Esophagus mucosa (tissue), 1 donor: ENCODE measurements at places on chromosomes 6 and 20. TPM values are rescaled to one million over a fixed set of nuclear protein-coding genes. Genes with fewer than 3 reads are reported as not detected.

Gene GJA10
- not detected for total RNA-seq

GRCh38 chr6:144617191-144617590 lies 332.1 kb downstream of the UTRN start:
- ATAC-seq, result no peak

Gene SMLR1
- total RNA-seq, result not detected

Gene MYLK4
- total RNA-seq, result 0.84 TPM

Gene SLC17A2
- not detected for total RNA-seq

DNA sequence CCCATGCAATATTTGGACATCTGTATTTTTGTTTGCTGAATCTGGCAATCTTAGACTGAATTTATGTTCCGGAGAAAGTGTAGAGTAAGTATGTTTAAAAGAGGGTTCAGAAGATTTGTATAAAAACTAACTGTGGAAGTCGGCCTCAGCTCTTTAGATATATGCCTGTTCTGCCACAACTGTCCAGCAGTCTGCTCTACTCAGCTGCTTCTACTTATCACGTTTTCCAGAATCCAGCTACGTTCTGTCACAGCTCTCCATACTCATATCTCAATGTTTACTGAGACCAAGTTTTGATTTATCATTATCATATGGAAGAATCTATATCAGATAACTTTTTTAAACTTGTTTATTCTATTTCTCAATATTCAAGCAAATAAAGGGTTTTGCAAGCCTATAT lies 721.3 kb downstream of the EYS start:
- no peak for ATAC-seq

DNA sequence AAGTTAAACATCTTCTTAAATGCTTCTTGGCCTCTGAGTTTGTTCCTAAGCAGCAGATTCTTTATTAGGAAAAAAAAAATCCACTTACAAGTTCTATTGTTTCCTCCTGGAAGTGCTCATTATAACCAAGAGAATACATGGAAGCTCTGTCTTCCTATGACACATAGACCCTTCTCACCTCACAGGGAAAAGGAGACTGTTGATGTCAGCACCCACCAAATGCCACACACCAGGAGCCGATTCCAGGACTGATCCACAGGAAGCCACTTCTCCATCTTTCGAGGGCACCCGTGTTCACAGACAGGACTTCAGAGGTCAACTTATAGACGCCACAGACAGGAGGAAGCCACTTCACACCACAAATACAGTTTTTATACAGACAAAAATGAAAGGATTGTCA lies 13.4 kb upstream of the BNIP5 start:
- no peak for ATAC-seq

DNA sequence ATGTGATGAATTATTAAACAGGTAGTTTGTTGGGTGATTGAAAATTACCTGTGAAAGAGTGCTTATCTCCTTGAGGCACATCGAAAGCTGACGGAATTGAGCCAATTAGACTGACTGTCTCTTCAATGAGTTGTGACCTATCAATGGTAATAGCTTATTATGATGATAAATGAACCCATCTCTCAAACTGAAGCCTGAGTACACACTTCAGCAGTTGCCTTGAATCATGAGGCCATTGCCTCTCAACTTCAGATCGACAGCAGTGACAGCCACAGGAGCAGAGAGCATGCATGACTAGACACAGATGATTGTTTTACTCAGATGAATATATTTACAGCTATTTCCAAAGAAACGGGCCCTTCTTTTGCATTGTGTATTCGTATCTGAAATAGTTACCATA lies 323.9 kb downstream of the LAMA2 start:
- ATAC-seq, result no peak

DNA sequence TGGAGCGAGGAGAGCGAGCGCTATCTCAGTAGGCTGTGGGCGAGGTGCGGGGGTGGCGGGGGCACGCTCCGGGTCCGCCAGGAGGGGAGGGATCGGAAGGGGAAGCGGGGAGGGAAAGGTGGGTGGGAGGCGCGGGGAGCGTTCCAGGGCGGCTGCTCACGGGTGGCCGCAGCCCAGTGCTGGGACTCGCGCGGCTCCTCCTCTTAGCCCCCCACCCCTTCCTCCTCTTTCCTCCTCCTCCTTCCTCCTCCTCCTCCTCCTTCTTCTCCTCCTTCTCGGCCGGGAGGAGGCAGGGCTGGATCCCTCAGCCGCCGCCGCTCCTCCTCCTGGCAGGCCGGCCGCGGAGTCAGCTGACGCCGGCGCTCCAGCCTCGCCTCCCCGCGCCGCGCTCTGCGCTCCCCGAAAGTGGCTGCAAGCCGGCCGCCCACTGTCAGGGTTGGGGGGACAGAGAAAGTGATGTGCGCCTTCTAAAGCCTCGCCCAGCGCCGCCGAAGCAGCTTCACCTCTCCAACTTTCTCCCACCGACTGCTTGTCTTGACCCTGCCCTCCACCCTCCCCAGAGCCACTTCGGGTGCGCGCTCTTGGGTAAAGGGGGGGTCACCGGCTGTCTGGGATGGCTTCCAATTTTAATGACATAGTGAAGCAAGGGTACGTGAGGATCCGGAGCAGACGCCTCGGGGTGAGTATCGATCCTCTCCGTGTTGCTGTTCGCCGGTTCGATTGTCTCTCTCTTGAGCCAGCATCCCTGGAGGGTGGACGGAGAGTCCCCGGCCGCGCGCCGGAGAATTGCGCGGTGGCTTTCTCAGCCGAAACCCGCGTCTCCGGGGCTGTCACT lies at the start of gene DOK5:
TSS of gene DOK5 (plus strand) at position 260 of the 835 bp plus-strand sequence. CDS start at position 614, 354 bp downstream.
- peak; percentile 11 for ATAC-seq

DNA sequence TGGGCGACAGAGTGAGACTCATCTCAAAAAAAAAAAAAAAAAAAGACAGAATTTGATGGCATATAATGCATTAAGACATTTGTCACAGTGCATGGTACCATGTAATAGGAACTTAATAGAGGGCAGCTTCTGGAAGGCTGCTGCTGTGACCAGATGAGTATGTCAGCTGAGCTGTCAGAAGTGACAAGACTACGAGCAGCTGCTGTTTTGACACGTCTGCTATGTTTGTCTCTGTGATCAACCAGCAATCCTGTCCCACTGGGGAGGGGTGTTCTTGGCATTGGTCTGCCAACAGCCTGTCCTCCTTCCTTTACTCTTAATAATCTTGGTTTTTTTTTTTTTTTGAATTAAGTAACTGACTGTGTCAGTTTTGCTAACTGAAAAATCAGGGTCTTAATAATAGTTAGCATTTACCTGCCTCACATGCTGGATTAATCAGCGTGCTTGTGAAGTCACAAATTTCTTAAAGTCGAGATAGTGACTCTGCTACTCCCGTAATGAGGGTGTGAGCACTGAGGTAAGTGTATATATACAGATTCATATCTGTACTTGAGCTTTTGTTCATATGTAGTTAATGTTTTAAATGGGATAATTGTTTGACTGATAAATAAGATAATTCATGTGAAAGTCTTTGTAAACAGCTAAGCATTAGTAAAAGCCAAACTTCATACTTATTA lies 152.4 kb downstream of the BMP2 start:
- no peak for ATAC-seq

Gene ASIP
- not detected for total RNA-seq

DNA sequence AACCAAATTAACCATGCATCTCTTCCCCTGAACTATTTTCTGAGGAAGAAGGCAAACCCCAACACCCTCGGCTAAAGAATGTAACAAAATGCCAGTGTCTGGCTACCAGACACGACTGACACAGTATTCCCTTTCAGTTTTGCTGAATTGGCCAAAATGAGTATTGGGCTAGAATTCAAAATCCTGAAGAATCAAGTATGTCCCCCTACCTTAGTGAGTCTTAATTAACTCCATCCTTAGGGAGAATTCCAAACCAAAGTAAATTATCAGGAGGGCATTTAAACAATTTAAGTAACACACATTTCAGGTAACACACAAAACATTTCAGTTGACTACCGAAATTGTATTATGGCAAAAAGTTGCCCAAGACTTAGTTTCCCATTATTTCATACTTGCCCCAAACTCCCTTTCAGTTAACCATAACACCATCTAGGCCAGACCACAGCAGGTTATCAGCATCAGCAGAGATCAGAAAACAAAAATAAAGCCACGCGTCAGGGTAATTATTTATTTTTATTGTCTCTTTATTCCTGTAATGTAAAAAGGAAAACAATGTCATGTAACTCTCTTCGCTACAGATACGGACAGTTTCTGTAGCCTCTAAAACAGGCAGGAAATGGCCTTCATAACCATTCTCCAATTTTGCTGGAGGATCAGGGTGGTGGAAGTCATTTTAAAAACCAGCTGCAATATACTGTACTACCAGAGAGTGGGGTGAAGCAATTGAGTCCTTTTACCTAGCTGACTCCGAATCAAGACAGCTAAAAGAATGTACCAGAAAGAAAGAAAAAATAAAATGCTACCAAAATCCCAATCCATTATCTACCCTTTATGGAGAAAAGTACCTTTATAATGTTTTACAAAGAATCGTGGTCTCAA lies 1.9 kb downstream of the SNX5 start:
- ATAC-seq, result no peak

DNA sequence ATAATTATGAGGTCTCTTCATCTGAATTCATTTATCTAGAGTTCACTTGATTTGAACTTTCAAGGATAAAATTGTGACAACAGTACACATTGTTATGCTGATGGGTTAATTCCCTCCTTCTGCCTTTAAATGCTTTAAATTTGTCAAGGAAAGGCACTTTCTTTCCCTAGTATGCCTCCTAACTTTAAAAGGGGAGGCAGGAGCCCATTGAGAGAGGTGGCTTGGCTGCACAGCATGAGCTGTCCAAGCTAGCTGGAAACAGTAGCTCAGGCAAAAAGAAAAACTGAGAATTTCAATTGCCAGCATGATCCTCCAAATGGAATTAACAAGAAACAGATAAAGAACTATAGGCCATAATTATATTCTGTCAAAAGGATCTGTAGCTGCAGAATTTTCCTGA lies 243.3 kb upstream of the GRIK2 start:
- no peak for ATAC-seq

GRCh38 chr6:127117979-127118297 lies 533 bp upstream of the RSPO3 start:
- ATAC-seq, result no peak

DNA sequence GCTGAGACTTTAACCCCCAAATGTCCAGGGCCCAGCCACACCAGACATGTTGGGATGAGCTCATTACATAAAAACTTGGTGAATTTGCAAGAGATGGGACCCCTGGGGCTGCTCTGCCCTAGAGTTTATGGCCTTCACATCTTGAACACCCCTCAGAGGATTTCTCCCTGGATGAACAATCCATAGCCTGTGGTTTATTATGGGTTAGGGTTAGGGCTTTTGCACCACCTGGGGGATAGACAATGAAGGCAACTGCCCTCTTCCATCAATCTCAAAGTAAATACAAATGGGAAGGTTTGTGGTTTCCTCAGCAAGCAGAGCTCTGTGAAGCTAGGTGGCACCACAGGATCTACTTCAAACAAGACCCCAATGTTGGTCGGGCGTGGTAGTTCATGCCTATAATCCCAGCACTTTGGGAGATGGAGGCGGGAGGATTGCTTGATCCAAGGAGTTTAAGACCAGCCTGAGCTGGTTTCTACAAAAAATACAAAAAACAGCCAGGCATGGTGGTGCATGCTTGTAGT lies 17.4 kb downstream of the SPINT3 start:
- no peak for ATAC-seq

Gene SKIC2
- 31.3 TPM for total RNA-seq
